ENCODE measurements at places on chromosomes 2 and 18. TPM values are rescaled to one million over a fixed set of nuclear protein-coding genes. Genes with fewer than 3 reads are reported as not detected.

ACOXL gene
- 0.51 TPM for total RNA-seq

PARD6G gene
- total RNA-seq, result 18.0 TPM

ITGB6 gene
- total RNA-seq, result 113 TPM

PTH2R gene
- not detected for total RNA-seq

NTSR2 gene
- not detected for total RNA-seq

ECEL1 gene
- total RNA-seq, result not detected

ADAM23 gene
- 0.28 TPM for total RNA-seq

TUBA4B gene
- total RNA-seq, result not detected

RAB27B gene
- 4.3 TPM for total RNA-seq

MYO7B gene
- total RNA-seq, result 0.07 TPM

CPO gene
- not detected for total RNA-seq

Measured in foreskin keratinocyte (primary cell).